8988T (cell line): ENCODE measurements at places on chromosomes 6 and 20.

GRCh38 chr6:31771992-31772358 is 5.2 kb downstream of the VWA7 start:
- no peak for DNase-seq

GRCh38 chr6:152244998-152245630 is 392.0 kb downstream of the SYNE1 start:
- DNase-seq: no peak

GRCh38 chr6:30007132-30007764 is 53.8 kb upstream of the POLR1H start:
- no peak for DNase-seq

DNA sequence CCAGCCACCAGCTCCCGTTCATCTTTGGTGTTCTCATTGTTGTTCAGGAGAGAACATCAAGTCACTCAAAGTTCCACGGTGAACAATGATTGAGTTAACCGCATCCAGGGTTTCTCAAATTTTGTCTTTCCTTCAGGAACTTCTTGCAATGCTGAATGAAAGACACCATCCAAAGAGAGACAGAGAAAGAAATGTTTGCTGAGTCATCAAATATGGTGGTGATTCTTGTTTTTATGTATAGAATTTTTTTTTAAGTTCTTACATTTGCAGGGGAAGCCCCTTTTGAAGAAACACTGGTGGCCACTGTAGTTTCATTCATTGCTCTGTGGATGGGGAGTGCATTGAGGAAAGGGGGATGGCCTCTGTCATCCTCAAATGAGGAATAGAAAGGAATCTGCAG is 62.3 kb upstream of the ENPP5 start:
- no peak for DNase-seq

GRCh38 chr6:94071835-94072234 is 652.5 kb upstream of the EPHA7 start:
- no peak for DNase-seq

GRCh38 chr6:27834879-27835549 is 77.2 kb downstream of the OR2B2 start:
- DNase-seq: no peak

- no peak for DNase-seq
Measured at GRCh38 chr20:22536956-22537756, 47.2 kb downstream of the FOXA2 start.

DNA sequence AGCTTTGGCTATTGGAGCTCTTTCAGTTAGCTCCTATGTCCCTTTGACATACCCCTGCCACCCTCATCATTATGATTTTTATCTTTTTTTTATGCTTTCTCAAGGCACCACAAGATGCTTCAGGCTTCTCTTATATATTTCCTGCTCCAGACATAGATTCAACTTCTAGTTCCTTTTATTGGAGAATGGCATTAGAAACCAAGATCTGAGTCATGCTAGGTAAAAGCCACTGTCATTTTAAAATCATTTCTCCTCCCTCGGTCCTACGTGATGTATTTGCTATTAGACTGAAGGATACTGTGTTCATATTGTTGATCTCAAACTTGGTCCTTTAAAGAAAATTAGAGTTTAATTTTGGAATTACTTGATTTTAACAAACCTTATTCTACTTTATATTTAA is 8.3 kb downstream of the TENT5A start:
- DNase-seq: no peak

DNA sequence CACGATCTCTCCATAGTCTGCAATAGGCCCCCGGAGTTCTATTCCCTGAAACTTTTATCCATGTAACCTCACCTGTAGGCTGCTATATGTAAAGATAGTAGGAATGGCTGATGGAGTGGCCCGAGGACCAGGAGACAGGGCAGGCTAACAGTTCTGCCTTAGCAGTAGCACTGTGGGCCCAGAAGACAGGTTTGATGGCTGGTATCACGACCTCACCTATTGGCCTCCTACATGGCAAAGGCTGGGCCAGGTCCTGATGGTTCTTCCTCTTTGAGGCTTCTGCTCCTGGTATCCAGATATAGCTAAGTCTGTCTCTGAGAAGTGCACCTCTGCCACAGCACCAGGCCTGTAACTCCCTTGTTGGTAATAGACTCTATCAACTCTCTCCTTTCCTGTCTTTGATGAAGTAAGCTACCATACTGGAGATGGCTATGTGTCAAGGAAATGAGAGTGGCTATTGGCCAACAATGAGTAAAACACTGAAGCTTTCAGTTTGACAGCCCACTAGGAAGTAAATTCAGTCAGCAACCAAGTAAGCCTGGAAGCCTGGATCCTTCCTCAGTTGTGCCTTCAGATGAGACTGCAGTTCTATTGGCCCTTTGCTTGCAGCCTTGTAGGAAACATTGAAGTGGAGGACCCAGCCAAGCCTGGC is 5.7 kb downstream of the SPEF1 start:
- no peak for DNase-seq

DNA sequence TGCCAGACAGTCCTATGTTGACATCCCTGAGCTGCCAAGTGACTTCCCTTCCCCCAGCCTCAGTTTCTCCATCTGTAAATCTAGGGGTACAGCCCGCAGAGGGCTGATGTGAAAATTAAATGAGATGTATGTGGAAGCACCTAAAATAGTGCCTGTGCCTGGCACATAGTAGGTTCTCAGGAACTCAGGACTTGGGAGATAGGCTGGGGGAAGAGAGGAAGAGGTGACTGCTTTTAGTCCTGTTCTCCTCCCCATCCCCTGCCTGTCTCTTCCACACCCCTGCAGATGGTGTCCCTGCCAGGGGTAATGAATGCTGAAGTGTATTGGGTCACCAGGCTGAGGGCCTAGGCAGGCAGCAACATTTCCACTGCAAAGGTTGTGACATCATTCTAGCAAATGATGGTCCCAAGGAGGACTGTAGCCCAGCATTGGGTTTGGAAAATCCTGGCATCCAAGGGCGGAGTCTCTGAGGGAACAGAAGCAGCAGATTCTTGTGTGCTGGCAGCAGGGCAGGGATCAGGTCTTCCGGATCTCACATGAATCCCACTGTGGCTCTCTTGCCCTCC is 1.8 kb downstream of the SNPH start:
- no peak for DNase-seq

DNA sequence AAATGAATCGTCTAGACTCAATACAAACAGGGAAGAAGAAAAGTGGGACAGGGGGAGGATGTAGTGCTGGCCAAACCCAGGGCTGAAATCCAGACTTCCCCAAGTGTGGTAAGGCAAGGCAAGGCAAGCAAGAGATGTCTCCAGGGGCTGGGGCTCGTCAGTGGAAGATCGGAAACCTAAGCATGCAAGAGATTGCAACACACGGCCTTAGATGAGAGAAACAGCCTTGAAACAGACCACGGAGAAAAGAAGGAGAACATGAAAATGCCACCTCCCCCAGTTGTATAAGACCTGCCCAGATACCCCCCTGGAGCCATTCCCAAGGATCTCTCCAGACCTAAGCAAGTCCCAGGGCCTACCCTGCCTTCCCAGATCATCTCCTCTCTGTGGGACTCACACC is 20.0 kb downstream of the VEGFA start:
- no peak for DNase-seq

DNA sequence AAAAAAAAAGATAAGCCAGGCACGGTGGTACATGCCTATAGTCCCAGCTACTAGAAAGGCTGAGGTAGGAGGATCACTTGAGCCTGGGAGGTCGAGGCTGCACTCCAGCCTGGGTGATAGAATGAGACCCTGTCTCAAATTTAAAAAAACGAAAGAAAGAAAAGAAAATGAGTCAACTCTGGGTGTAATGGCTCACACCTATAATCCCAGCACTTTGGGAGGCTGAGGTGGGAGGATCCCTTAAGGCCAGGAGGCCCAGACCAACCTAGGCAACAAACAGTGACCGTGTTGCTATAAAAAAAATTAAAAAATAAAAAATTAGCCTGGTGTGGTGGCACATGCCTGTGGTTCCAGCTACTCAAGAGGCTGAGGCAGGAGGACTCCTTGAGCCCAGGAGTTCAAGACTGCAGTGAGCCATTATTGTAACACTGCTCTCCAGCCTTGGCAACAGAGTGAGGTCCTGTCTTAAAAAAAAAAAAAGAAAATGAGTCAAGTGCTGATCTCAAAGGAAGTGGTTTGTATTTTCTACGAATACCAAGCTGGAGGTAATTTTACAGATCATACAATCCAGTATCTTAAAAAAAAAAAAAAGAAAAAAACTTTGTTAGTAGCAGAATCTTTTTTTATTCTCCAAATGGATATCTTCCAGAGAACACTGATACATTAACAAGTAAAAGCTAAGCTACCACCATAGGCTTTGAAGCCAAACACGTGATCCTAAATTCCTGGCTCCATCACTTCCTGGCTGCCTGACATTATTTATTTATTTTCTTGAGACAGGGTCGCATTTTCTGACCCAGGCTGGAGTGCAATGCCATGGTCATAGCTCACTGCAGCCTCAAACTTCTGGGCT is 5.7 kb downstream of the COMMD7 start:
- no peak for DNase-seq
